Left cardiac atrium (tissue), 4 donors: ENCODE measurements at places on chromosomes 6 and 20.

- no peak for DNase-seq
Measured at GRCh38 chr20:56860413-56860812, 231.3 kb downstream of the TFAP2C start.

GRCh38 chr6:39037707-39038106, 10.9 kb upstream of the GLP1R start:
- DNase-seq, result no peak

DNA sequence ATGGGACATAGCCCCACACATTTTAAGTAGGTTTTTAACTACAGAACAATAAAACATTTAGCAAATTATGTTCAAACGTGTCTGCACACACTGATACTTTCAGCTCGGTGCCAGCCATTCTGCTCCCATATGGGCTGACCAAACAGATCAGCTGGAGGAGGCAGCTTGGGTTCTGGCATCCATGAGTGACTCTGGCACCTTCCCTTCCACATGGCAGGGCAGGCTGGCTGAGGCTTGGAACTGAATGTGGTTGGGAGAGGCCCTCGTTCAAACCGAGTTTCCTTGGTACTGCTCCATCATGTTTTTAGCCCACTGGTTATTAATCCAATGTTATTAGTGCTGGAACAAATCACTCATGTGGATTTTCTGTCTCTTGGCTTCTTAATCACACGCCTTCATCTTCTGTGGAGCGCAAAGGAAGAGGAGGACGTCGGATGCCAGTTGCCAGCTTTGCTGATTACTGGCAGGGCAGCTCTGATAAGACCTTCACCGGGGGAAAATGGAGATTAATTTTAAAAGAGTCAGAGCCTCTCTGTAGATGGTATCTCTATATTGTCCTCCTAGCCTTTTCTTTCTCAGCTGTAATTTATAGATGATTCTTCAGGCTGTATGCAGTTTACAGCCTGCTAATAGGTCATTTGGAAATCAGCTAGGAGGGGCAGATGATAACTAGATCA, 93.1 kb upstream of the TIAM2 start:
- DNase-seq, result no peak

- DNase-seq, result no peak
Measured at GRCh38 chr6:117477988-117478852, 4.3 kb upstream of the DCBLD1 start.

GRCh38 chr6:99458319-99458718, 33.2 kb upstream of the PNISR start:
- DNase-seq, result no peak

- DNase-seq, result no peak
Measured at GRCh38 chr6:89843070-89843469, 13.4 kb downstream of the CASP8AP2 start.

DNA sequence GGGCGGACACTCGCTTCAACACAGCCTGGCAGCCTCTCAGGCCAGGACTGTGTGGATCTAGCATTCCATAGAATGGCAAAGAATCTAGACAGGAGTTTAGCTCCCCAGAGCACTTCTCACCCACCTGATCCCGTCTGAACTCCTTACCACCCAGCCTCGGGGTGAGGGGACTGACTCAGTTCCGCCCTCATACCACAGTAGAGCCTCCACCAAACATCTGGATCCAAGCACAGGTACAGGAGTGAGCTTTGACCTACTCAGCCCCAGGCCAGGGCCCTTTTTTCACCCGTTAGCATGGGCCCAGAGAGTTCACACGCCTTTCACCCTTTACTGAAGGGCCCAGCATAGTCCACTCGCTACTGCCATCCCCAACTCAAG, 715 bp downstream of the PSMF1 start:
- DNase-seq, result no peak

DNA sequence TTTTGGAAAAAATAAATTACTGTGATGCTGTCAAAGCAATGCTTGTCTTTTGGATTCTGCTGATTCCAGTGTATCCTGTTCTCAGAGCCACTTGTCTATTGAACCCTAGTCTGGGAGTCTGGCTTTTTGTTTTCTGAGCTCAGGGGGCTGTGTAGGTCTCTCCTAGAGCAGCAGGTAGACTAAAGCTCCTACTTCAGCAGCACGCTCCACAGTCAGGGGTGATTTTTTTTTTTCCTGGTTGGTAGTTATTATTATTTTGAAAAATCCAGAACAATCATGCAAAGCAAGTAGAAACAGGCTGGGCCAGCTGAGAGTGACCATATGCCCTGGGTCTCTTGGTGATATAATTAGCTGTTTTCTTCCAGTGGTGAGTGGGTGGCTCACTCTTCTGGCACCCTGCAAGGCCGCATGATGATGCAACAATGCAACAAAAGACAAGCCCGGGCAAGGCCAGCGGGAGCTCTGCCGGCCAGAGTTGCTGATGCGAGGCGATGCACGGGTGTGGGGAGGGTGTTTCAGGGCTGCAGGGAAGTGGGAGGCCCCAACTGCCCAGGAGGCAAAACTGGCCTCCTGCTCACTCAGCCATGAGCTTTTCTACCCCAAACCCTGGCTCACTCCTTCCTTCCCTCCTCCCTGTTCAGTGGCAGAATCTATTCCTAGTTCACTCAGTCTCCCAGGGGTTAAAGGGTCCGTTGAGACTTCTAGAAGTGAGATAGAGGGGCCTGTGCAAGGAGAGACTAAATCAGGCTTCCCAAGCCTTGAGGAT, 11.5 kb upstream of the CDKN1A start:
- peak; percentile 83 for DNase-seq

GRCh38 chr6:15264902-15265761, 19.3 kb downstream of the JARID2 start:
- no peak for DNase-seq

- no peak for DNase-seq
Measured at GRCh38 chr6:106022801-106023200, 63.3 kb upstream of the PRDM1 start.

GRCh38 chr20:44643596-44644229, 7.8 kb downstream of the ADA start:
- peak; percentile 87 for DNase-seq
